ENCODE measurements at places on chromosomes 6 and 20.

DNA sequence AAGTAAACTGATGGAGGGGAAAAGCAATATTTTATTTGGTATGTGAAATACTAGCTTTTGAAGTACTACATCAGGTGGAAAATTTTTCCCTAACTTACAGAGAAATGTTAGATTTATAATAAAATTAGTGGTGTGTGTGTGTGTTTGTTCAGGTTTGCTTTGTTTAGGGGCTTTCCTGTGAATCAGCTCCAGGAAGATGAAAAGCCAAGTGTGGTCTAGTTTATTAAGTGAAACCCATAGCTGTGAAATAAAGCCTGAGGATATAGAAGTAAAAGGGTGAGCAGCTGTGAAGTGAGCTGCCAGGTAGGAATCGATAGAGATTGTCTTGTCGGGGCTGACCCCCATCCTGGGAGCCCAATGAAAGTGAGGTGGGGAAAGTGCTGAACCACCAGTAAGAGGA lies 347.6 kb upstream of the IMPG1 start:
- DNase-seq = no peak

DNA sequence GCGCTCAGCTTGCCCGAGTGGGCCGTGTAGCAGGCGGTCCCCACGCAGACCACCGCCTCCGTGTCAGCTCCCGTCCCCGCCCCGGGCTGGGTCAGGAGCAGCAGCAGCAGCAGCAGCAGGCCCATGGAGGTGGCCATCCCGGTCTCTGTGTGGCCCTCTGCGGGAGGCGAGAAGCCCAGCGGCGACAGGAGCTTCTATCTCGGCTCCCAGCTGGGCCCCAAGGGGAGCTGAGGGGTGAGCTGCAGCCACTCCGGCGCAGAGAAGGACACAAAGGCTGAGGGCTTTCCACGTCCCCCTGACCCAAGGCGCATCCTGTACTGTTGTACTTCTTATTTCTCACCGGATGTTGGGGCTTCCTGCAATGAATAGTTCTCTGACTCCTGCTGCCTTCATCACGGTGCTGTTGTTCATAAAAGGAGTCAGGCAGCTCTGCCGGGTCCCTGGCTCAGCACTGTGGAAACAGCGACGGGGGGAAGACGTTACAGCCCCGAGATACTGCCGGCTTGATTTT lies at the start of gene CD93:
TSS of gene CD93 (minus strand) at position 269 of the 511 bp plus-strand sequence. CDS start at position 137, 132 bp downstream.
- no peak for DNase-seq

GRCh38 chr20:41837669-41838224 lies 219.6 kb upstream of the CHD6 start:
- no peak for DNase-seq

DNA sequence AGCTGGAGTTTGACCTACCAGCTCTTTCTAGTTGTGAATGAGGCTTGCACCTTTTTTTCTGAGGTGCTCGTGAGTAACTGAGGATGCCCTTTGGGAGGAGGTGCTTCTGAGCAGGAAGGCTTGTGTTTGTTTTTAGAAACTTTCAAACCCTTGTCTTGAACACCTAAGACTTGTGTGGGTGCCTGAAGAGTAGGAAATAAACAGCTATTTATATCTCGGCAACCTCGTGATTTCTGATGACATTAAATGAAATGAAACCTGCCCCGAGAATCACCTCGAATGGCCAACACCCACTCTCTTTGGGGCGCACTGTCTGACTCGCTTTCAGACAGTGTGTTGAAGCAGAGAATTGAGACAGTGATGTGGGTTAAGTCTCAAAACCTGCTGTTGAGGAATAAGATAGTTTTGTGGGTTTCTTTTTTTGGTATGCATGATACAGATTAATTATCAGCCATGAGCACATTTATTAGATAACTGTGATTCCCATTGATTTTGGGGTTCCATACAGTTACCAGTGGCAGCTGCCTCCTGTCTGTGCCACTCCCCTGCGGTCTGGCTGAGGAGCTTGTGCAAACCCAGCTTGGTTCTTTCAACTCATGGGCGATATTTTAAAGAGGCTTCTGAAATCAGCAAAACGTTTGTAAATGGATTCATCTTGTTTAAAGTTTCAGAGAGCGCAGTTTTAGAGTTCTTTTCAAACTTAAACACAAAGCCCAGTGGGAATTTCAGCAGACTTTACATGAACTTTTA lies 8.4 kb downstream of the IRF4 start:
- DNase-seq = peak; percentile 61

GRCh38 chr20:40986774-40987173 lies 41.8 kb upstream of the TOP1 start:
- DNase-seq = no peak

DNA sequence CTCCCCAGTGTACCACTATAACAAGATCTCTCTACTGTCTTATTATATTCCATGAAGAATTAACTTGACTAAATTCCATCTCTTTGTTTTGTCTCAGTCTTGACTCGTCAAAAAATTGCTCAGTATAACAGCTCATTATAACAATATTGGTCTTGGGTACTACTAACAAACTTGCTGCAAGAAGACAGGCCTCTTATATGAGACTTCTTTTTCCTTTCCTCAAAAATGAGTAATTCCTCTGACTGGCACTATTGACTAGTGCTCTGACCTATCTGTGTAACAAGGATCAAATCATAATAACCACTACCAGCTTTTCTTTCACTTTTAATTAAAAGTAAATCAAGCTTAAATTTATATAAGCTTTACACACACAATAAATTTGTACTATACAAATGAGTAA lies 91.3 kb upstream of the THEMIS start:
- no peak for DNase-seq

GRCh38 chr20:51386586-51386985 lies 155.9 kb downstream of the NFATC2 start:
- no peak for DNase-seq

GRCh38 chr6:137315081-137315480 lies 95.9 kb upstream of the IFNGR1 start:
- no peak for DNase-seq

GRCh38 chr20:8018958-8019245 lies 659 bp downstream of the TMX4 start:
- DNase-seq = no peak

GRCh38 chr6:158409451-158409850 lies 97.2 kb downstream of the TULP4 start:
- no peak for DNase-seq

DNA sequence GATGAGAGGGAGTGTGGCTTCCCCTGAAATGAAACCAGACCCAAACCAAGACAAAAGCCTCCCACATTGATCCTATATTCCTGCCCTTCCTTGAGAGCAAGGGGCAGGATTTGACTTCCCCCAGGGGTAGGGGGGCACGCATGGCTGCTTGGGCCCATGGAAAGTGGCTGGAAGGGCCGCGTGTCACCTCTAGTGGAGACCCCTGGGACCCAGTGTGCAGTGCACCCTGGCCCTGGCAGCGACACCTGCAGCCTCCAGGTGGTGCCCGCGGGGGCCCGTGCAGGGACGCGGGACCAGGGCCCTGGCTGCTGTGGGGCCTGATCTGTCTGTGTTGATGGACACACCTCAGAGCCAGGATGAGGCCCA lies 18.0 kb upstream of the SLCO4A1 start:
- DNase-seq = peak; percentile 56

DNA sequence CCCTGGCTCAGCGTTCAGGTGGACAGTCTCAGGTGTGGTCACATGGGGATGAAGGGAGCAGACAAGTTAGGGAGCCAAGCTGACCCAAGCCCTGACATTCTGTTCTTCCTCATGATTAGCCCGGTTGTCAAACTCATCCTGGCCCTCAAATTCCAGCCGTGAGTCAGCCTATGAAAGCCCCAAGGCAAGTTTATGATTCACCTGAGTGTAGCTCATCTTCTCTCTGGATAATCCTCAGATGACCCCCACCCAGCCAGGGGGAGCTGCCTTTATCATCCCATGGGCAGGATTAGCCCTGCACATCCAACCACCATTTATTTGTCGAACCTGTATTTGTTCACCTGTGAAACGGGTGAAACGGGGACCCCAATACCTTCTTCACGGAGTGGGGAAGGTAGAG lies 161.9 kb downstream of the DHX35 start:
- no peak for DNase-seq

DNA sequence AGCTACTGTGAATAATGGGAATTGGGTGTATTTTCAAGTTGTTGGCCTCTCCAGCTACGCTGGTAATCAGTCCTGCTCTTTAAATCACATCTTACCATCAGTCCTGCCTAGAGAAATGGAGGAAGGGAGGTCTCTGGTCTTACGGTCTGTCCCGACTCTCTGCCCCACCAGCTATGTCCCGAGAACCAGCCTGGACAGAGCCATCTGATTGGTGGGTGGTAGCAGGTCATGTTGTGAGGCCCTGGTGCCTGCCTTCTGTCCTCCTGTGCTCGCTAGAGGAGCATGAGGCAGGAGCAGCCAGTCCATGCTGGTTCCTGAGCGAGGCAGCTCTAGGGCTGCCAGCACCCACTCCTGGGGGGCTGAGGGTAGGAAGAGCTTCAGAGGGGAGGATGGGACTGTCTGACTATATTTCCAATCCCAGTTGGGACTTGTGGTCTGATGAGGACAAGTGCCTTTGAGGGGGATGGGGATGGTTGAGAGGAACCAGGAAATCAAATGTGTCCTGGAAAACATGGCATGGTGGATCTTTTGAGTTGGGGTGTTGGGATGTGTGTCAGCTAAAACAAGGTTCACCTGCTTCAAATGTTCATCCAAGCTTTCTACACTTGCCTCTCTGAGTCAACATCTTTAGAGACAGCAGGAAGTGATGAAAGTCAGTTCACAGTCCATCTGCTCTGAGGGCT lies 33.0 kb downstream of the SYNJ2 start:
- DNase-seq = no peak

DNA sequence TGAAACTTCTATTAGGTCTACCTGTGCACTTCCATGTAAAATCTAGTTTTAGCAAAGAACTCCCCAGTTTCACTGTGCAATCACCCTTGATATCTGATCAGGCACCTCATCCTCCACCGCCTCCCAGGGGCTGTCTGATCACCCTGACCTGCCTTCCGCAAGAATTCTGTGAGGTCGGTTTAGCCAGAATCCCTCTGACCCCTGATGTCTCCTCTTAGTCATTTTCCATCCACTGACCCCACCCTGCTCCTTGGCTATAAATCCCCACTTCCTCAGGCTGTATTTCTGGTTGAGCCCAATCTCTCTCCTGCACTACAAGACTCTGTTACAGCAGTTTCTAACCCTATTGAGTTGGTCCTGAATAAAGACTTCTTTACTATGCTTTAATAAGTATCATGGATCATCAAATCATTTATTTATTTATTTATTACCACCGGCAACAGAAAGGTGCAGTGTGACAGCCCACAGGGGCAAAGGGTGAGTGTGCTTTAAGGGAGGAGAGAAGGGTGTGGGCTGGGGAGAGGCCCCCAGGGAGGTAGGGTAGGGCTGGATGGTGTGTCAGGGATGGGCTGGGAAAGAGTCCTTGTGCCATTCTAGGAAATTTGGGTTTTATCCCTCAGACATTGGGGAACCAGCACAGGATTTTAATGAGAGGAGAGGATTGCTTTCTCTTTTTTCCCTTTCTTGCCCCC lies 11.2 kb upstream of the SERPINB6 start:
- no peak for DNase-seq

DNA sequence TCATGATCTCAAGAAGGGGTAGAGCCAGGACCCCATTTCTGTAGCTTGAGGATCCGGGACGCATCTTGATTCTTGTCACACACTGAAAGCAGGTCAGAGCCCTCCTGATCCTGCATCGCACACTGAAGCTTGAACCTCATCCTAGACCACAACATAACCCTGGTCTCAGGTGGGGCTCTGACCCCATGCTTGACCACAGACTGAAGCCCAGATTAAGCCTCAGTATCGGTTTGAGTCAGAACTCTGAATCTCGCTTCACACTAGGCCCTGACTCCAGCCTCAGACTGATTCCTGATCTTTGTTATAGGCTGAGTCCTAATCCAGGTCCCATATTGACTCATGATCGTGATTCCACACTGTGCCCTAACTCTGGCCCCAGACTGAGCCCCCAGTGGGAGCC lies 8.5 kb upstream of the RSPO4 start:
- no peak for DNase-seq

GRCh38 chr6:139568956-139569538 lies 194.6 kb upstream of the CITED2 start:
- DNase-seq = no peak

- no peak for DNase-seq
Measured at GRCh38 chr6:124974771-124975377, 12.6 kb downstream of the RNF217 start.

DNA sequence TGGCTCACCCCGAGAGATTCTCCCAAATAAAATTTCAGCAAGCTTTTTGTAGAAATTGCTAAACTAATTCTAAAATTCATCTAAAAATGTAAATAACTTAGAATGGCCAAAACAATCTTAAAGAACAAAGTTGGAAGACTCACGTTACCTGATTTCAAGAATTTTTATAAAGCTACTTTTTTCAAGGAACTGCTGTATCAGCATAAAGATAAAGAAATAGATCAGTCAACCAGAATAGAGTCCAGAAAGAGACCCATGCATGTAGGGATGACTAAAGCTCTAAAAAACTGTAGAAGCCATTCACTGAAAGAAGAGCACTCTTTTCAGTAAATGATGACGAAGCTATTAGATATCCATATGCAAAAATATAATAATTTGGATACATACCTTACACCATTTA lies 652.1 kb downstream of the TBC1D32 start:
- DNase-seq = no peak

GRCh38 chr6:53986721-53987521 lies 124.3 kb upstream of the MLIP start:
- no peak for DNase-seq

DNA sequence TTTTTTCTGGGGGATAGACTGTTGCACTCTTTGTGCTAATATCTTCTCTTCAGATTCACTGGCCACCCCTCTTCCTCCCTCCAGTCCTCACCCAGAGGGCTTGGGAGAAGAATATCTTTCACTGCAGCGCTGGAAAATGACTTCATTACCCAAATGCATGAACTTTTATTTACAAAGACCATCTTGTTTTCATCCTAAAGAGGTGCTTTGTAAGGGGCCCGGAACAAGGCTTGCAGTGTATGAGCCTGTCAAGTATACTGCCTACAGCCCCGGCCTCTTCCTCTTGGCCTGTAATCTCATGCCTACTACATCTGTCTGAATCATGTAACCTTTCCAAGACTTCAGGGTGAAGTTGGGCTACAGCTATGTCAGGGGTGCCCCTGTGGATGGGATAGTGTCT lies 554 bp upstream of the LAMA4 start:
- no peak for DNase-seq

DNA sequence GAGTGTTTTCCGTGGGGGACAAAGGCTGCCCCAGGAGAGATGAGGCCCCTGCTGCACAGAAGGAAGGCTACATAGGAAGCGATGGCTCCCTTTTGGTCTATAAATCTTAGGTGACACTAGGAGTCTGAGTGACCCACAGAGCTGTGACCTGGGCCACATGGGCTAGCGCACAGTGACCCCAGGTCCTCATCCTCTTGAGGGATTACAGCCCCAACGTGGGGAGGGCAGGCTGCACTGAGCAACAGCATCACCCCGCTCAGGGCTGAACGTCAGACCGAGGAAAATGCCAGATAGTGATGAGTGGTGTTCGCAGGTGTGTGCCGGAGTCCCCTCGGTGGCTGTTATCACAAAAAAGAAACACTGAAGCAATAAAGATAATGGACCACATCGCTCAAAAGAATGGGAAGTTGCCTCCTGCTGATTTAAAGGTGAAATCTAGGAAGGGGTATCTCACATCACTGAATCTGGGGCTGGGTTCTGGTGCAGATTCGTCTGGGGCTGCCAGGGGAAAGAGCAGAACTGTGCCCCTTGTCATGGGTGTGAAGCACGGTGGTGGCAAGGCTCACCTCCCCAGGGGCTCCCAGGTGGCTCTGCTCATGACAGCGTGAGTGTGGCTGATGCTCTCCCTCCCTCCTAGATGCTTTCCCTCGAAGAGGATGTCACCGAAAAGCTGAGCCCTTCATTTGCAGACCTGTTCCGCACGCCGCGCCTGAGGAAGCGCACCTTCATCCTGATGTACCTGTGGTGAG lies 14.5 kb downstream of the SLC22A1 start:
- no peak for DNase-seq
